ENCODE measurements at places on chromosomes 16 and 17.

- DNase-seq = no peak
Observed at GRCh38 chr16:9053006-9053601, 38.3 kb upstream of the HAPSTR1 start.

DNA sequence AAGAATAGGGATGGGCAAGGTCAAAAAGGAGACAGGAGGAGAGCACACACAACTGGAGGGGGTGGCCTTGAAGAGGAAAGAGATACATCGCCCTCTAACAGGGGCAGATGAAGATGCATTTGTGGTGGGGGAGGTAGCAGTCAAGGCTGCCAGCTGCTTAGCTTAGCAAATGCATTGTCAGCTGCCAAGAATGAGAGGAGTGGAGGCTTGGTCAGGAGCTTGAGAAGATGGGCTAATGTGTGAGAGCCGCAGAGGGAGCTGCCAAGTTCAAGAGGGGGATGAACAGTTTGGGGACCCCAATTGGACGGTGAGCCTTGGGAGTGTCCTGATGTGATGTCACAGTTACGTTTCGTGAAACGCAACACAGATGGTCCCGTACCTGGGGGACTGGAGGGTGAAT lies 28.9 kb upstream of the GNA13 start:
- no peak for DNase-seq

GRCh38 chr16:23248261-23249194 lies 53.6 kb upstream of the SCNN1B start:
- DNase-seq = no peak

GRCh38 chr16:64724339-64724738 lies 397.5 kb downstream of the CDH11 start:
- no peak for DNase-seq

DNA sequence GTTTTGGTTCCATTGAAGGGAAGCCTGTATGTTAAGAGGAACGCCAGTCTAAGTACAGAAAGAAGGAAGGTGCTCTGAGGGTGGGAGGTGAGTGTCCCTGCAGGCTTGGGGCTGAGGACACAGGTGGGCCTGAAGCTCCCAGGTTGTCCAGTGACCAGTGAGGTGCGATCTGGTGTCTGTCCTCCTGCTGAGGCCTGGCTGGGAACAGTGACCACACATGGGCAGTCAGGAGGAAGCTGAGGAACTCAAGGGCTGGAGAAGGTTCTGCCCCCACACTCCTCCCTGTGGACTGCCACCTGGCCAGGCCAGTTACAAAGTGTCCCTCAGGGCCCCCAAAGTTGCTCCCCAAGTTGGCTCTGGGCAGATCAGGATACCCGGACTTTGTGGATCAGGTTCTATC lies 102.1 kb downstream of the N4BP1 start:
- DNase-seq = no peak

DNA sequence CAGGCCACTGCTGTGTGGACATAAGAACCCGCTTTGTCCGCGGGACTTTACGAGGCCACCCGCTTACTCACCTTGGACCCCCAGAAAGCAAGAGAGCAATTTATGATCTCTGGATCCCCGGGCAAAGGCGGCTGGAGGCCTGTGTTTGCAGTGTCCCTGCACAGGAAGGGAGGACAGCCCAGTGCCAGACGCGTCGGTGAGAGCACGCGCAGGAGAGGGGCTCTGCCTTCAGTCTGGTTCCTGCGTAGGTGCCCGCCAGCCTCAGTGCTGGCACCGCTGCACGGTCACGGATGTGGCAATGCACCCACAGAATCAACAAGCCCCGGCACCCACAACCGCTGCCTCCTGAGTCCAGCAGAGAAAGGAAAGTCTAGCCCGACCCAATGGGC lies 248.4 kb downstream of the C16orf95 start:
- no peak for DNase-seq

GRCh38 chr16:10613785-10614485 lies 33.5 kb upstream of the EMP2 start:
- no peak for DNase-seq

DNA sequence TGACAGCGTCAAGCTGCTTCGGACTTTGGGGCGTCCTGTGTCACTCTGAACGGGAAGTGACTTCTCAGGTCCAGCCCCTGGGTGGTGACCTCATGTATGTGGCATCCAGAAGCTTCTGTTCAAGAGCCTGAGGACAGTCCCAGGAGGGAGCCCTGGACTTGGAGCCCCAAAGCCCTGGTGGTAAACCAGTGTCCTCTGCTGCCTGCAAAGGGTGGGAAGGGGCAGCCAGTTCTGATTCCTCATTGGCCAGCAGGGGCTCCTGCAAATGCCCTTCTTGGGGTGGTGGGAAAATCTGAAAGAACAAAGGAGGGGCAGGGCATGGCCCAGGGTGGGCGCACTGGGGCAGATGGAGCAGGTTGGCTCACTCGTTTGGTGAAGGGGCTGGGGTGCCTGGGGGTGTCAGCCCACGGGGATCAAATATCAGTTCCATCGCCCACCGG lies 1.6 kb downstream of the OSGIN1 start:
- DNase-seq = no peak

DNA sequence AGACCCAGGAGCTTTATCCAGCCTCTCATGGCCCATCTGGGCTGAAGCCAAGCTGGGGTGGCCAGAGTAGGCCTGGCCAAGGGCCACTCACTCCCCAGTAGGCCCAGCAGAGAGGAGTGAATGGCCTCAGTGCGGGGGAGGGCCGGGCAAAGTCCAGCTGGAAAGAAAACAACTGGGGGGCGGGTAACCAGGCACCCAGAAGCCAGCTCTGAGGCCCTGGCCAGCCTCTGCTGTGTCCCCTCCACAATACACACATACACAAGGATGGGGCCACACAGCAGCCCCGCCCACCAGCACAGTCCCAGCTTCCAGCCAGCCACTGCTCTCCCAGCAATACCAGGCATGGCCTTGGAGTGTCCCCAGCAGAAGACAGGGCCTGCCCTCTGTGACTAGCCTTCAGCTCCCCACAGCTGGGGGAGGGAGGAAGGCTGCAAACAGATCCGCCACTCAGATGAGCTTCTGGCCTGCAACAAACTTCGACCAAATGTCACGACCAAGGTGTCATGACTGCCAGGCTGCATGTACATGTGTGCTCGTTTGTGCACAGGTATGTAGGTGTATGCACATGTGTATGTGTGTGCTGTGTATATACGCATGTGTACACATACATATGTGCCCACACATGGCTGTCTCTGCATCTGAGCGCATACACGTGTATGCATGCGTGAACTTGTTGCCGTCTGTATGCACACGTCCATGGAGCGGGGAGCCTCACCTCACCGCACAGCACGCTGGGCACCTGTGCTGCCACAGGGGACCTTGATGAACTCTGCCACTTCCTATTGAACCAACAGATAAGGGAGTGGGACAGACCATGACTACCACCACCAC lies 5.0 kb downstream of the CARHSP1 start:
- DNase-seq = peak; percentile 85

GRCh38 chr16:9184354-9184690 lies 92.9 kb downstream of the HAPSTR1 start:
- DNase-seq = no peak

GRCh38 chr17:18084256-18084655 lies 3.5 kb upstream of the DRG2 start:
- DNase-seq = no peak

DNA sequence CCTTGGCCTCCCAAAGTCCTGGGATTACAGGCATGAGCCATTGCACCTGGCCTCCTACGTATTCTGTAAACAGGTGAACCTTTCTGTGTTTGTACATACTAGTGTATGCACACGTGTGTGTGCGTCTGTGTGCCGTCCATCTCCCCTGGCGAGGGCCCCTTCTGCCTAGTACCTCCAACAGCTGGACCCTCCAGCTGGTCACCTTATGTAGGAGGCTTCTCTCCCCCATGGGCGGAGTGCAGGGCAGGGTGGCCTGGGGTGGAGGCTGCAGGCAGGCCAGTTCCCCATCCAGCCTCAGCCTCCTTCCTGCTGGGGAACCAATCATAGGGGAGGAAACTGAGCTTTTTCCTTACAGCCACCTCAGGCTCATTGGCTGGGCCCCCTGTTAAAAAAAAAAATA lies 24.4 kb upstream of the DOC2B start:
- DNase-seq = no peak

- no peak for DNase-seq
Observed at GRCh38 chr16:57324749-57325148, 33.8 kb upstream of the CCL22 start.

- DNase-seq = no peak
Observed at GRCh38 chr17:64032081-64032480, 11.6 kb upstream of the ICAM2 start.

- no peak for DNase-seq
Observed at GRCh38 chr16:64440005-64440404, 681.9 kb downstream of the CDH11 start.

DNA sequence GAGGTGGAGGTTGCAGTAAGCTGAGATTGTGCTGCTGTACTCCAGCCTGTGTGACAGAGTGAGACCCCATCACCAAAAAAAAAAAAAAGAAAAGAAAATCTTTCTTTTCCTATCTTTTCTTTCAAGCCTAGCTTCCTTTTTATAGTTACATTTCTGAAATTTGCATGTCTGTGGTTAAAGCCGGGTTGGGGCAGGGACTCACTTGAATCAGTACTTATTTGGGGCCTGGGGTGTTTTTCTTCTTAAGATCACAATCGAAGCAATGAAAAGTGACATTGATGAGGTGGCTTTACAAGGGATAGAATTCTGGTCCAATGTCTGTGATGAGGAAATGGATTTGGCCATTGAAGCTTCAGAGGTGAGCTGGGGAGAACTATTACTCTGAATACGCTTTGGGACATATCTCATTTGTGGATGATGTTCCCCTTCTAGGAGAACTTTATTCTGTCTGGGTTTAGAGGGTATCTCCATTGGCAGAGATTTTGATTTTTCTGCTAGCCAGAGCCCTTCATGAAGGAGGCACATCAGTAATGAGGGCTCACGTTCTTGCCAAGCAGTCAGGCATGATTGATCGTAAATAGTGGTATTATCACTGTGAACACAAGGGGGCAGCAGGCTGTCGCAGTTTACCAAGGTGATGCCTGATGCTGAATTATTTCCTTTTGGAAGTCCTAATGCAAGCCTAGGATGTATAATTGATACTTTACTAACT lies 14.3 kb downstream of the KPNB1 start:
- DNase-seq = peak; percentile 35

GRCh38 chr16:58022601-58023371 lies 2.8 kb upstream of the MMP15 start:
- DNase-seq = peak; percentile 56

GRCh38 chr17:44794851-44795413 lies 35.2 kb downstream of the GJC1 start:
- DNase-seq = no peak

GRCh38 chr16:51210087-51210486 lies 59.0 kb upstream of the SALL1 start:
- DNase-seq = no peak

DNA sequence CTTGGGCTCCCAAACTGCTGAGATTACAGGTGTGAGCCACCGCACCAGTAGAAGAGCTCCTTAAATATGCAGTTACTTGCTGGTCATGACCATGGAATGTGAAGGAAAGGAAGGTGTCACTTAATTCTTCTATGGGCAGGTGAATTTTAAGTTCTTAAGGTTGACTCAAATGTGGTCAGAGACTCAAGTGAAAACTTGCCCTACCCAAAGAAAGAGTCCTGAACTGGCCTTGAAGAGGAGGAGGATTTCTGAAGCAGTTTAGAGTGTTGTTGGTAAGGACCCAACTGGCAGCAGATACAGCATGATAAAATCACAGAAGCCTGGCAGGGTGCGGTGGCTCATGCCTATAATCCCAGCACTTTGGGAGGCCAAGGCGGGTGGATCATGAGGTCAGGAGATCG lies 29.4 kb downstream of the CHD9 start:
- DNase-seq = no peak

- no peak for DNase-seq
Observed at GRCh38 chr17:36732351-36732750, 131.0 kb downstream of the MRM1 start.

DNA sequence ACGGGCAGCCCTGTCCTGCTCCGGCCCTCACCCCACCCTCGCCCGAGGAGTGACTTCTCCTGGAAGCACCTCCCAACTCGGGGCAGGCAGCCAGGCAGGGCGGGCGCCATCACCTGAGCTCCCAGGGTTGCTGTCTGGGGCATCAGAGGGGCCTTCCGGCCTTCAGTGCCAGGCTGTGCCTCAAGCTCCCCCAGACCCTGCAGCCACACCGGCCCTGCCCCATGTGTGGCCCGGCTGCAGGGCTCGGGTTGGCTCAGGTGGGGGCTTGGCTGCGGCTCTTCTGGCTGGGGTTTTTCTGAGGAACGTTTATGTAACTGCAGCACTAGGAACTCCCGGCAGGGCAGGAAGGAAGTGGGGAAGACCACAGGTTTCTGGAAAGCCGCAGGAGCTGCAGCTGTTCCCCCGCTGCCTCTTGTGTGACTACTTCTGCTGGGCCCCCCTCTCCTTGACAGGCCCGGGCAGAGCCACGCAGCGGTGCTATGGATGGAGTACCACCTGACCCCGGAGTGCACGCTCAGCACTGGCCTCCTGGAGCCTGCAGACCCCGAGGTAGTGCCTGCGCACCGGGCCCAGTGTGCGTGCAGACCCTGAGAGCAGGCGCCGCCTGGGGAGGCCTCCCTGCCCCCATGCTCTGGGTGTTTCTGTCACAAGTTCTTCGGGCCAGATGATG lies 45.6 kb downstream of the PRMT7 start:
- DNase-seq = no peak

DNA sequence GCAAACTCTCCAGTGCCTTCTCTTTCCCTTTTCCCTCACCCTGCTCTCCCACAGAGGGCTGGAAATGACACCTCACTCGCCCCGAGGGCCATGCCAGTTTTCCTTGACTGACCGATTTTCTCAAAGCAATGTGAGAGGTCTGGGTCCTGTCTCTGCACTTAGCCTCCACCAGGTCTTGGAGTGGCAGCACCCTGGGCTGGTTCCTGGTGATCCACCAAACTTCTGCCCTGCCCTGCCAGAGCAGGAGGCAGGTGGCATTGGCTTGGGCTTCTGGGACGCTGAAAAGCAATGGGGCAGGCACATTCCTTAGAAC lies 97.5 kb downstream of the RAB11FIP4 start:
- DNase-seq = no peak

DNA sequence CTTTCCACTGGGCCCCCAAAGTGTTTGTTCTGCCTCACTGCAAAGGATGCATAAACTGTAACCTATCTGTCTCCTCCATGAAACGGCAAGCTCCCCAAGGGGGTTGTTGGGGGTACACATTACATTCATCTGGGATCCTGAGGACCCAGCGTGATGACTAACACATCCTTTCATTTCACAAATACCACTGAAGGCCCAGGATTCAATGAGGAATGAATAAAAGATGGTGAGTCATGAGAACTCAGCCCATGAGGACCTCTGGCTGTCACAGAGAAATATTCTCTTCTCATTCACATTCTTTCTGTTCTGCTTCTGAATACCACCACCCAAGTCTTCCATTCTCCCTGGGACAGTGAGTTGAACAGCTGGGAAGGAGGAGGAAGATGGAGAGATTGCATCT lies 149.8 kb downstream of the RBFOX3 start:
- DNase-seq = no peak

Measured in occipital lobe (tissue), 3 donors.